ENCODE measurements at places on chromosomes 5 and 9.

DNA sequence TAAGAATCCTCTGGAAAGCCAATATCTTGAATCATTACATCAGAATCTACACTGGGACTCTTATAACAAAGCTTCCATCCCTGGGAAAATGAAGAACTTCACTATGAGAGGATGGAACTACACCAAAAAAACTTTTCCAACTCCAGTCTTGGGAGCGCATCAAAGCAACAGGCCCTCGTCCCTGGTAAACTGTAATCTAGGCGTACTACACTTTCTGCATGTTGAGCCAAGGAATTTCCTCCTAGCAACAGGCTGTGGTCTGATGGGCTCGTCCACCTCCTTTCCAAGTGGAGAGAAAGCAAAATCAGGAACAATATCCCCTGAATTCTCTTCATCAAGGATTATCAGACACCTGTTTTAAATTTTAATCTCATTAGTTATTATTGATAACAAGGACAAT is 94.1 kb downstream of the NFIB start:
- DNase-seq, result no peak

GRCh38 chr5:157295247-157295646 is 29.3 kb downstream of the CYFIP2 start:
- no peak for DNase-seq

DNA sequence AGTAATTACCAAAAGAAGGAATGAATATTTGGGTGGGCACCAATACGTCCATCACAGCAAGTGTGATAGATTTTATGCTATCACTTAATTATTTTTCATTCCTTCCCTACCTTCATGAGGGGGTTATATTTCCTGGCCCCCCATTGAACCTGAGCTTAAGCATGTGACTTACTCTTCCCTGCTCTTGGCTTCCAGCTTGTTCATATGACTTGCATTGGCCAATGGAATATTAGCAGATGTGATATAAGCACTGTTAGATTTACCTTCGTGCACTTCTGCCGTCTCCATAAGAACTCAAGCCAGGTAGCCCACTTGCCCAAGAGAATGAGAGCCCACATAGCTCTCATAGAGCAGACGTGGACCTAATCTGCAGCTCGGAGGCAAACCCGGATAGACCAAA is 99.1 kb upstream of the SMARCA2 start:
- DNase-seq, result no peak

GRCh38 chr9:14314929-14315874 is 1.3 kb upstream of the NFIB start:
- DNase-seq, result peak; percentile 79

- no peak for DNase-seq
Observed at GRCh38 chr5:1662559-1663085, 137.0 kb downstream of the MRPL36 start.

DNA sequence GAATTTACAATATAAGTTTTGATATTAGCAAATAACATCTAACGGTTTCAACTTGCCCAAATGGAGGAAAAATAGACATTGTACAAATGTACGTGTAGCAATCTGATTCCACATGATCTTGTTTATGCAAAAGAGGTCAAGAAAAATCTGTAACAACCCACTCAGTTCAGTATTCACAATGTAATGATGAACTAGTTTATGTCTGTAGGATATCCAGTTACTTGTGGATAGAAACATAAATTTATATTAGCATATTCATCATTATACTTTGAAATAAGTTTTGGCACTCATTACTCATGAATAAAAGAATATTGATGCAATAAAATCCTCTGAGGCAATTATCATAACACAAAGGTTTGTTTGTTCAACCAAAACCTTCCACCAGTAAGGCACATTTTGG is 28.1 kb downstream of the PLK2 start:
- no peak for DNase-seq

DNA sequence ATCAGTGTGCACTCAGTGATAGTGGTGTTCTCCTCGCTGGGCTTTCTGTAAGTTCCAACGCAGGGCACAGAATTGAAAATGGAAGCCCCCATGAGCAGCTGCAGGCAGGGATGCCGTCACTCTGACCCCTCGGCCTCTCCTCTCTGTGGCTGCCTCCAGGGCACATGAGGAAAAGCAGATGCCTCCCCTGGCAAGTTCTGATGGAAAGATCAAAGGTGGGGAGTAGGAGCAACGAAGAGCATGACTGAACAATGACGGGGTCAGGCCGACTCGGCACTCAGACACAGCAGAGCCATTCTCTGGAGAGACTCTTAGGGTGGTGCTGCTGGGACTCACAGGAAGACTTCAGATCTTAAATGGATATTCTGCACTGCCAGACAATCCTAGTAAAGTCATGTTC is 65.6 kb upstream of the CKMT2 start:
- DNase-seq, result no peak

DNA sequence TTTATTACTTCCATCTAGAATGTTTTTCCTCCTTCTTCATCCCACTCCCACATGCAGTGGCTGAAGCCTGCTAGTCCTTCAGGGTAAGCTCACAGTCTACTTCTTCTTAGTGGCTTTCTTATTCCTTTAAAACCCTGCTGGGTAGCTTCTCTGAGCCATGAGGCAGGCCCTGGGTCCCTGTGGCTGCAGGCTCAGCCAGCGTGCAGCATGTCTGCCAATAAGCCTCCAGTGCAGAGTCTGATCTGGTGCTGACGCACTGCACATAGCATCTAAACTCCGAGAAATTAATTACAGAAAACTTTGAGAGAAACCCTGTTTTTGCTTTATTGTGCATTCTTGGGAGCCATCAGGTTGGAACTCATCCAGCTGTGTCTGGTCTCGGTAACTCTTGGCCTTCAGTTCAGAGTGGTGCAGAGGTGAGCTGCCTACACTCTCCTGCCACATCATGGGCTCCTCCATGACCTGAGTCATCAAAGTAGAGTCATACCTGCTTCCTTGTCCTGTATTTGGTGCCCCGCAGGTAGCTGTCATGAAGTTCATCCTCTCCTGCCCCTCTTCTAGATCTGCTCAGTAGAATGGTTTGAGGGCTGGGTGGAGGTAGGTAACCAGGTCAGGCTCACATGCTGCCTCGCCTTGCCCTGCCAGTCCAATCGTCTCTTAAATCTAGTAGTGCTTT is 339.4 kb downstream of the KDM4C start:
- peak; percentile 8 for DNase-seq

DNA sequence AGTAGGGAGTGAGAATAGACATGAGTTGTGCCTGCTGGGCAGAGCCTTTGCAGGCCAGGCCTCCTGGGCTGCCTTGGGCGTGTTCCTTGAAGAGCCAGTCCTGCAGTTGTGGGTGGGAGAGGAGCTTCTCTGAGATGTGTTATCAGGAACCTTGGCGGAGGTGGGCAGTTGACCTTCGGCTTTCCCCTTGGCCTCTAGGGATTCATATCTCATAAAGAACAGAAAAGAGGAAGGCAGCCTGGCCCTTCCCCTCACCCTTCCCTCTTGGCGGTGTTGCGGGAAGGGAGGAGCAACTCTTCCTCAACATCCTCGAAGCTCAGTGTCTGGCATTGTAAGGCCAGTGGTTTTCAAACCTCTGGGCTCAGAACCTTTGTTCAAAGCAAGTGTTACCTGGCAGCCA is 59.2 kb downstream of the DAPK1 start:
- DNase-seq, result no peak

DNA sequence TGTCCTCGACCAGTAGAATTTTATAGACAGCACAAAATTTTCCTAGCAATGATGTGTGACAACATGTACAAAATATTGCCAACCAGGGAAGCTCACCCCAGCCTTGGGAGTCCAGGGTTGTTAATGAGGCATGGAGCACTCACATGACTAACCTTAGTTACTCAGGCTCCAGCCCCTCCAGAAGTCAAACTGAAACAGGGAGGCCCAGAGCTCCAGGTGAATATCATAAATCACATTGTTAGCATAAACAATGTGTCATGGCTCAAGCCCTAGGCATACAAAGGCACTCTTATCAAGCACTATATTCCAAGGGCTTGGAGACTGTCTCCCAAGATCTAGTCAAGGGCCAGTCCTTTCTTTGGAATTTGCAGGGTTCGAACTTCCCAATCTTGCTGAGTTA is 44.4 kb downstream of the TNFAIP8 start:
- no peak for DNase-seq

DNA sequence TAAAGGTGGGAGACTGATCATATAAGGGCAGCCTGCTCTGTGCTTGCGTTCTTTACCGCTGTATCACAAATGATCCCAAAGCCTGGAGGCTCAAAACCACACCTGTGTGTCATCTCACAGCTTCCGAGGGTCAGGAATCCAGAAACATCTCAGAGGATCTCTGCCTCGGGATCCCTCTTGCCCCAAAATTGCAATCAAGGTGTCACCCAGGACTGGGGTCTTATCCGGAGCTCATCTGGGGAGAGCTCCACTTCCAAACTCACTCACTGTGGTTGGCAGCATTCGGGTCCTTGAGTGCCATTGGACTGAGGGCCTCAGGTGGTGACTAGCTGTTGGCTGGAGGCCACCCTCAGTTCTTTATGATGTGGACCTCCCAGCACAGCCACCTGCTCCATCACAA is 26.7 kb upstream of the FCN2 start:
- DNase-seq, result no peak

GRCh38 chr5:122736086-122736845 is 38.6 kb upstream of the SNX2 start:
- no peak for DNase-seq

DNA sequence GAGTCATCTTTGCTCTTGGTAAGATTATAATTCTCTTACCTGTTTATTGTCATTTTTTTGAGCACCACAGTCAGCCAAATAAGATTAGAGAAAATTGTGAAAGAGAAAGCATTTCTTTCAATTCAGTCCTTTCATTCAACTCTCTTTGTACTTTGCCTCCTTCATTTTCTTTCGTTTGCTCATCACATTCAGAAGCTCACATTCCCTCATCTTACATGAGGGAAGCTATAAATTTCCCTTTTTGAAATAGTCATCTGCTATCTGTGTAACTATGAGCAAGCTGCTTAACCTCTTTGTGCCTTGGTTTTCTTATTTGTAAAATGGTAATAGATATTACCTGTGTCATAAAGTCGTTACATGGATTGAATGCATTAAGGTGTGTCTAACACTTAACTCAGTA is 41.4 kb downstream of the PAM start:
- no peak for DNase-seq

GRCh38 chr5:126188804-126189203 is 234.4 kb upstream of the GRAMD2B start:
- DNase-seq, result no peak

GRCh38 chr5:54620141-54620933 is 102.8 kb downstream of the SNX18 start:
- no peak for DNase-seq

DNA sequence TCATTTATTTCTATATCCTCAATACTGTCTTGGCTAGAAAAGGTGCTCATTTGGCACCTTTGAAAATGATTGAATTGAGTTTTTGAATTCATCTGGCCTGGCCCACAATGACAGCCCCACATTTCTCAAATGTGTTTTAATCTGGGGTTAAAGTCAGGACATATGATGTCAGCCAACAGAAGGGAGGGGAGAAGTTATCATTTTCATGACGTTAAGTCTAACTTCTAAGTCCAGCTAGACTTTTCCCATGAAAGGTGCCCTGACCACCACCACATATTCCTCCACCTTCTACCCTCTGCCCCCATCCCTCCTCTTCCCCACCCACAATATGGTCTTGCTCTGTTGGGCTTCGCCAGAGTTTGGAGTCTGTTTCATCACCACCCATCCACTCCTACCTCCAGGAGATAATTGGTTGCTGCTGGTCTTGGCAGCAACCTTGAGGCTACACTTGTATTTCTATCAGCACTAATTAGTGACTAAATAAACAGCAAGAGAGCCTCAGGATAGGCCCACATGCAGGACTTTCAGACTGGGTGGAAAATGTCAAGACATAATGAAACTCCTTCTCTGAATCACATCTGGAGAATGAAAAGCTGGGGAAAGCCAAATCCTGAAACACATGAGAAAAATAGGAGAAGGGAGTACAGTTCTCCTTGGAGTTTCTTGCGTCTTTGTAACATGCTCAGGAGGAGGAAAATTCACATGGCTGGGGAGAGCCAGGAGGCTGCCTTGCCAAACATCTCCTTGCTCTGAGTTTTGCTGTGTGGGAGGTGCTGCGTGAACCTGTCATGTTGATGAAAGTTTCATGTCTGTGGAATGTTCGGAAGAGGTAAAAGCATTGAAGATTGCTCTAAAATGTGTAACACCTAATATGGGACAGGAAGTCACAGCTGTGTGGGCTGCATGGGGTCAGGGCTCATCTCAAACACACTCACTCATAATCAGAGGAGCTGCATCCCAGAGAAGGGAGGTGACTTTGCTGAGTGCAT is 544.7 kb upstream of the KLF4 start:
- DNase-seq, result peak; percentile 63

DNA sequence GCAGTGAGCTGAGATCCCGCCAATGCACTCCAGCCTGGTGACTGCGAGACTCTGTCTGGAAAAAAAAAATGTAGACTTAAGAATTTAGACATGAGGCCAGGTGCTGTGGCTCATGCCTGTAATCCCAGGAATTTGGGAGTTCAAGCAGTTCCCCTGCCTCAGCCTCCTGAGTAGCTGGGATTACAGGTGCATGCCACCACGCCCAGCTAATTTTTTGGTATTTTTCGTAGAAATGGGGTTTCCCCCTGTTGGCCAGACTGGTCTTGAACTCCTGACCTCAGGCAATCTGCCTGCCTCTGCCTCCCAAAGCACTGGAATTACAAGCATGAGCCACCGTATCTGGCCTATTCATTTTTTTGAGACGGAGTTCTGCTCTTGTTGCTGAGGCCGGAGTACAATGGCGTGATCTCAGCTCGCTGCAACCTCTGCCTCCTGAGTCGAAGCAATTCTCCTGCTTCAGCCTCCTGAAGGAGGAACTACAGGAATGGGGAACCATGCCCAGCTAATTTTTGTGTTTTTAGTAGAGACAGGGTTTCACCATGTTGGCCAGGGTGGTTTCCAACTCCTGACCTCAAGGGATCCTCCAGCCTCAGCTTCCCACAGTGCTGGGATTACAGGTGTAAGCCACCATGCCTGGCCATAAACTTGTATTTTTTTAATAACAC is 14.0 kb downstream of the DDX46 start:
- no peak for DNase-seq

- DNase-seq, result peak; percentile 29
Observed at GRCh38 chr5:59390074-59390659, 503.4 kb downstream of the PDE4D start.

DNA sequence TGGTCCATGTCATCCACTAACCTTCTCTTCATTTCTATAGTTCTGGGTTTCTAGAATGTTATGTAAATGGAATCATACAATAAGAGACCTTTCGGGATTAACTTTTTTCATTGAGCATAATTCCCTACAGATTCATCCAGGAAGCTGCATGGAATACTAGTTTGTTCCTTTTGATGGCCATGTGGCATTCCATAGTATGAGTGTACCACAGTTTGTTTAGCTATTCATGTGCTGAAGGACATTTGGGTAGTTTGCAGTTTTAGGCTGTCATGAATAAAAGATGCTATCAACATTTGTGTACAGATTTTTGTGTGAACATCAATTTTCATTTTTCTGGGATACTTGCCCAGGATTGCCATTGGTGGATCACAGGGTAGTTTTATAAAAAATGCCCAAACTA is 6.8 kb upstream of the SPTLC1 start:
- DNase-seq, result no peak
